ENCODE measurements at places on chromosomes 5 and 9.

GRCh38 chr9:33225319-33226147 is 14.4 kb upstream of the SPINK4 start:
- no peak for DNase-seq

- DNase-seq: no peak
Measured at GRCh38 chr5:1542781-1543180, 19.0 kb upstream of the LPCAT1 start.

GRCh38 chr5:68419637-68420452 is 204.3 kb downstream of the PIK3R1 start:
- DNase-seq: peak; percentile 12

DNA sequence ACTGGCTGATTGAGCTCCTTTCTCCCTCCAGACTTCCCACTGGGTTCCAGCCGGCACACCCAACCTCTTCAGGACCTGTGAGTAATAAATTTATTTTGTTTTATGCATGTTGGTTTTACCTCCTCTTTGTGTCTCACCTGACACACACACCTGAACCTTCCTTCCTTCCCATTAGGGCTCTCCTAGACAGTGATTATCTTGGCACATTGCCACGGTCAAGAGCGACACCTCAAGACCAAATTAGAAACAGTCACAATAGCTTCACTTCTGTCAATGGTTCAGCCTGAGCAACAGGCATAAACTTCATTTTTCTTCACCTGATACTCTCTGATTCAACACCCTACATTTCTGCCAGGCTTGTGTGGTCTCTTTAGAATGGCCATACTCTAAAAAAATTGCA is 296.3 kb upstream of the SMARCA2 start:
- no peak for DNase-seq

GRCh38 chr5:149153193-149153750 is 12.0 kb downstream of the ABLIM3 start:
- DNase-seq: no peak

DNA sequence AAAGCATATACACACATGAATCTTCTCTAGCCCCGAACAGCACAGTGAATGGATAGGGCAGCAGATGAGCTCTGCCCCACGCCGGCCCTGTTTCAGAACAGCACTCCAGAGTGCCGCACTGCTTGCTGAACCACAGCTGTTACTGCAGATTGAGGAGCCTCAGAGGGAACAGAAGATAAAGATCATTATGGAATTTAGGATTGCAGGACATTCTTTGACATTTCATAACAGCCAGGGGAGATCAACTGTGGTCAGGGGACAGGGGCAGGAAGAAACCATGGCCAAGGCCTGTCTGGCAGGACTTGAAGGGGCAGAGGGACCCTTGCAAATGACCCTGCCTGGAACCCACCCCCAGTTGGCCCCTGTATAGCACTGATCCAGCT is 20.6 kb downstream of the IRF1 start:
- DNase-seq: peak; percentile 34

- DNase-seq: no peak
Measured at GRCh38 chr9:130064621-130065020, 10.9 kb downstream of the GPR107 start.

- no peak for DNase-seq
Measured at GRCh38 chr9:2933165-2934095, 89.5 kb upstream of the PUM3 start.

DNA sequence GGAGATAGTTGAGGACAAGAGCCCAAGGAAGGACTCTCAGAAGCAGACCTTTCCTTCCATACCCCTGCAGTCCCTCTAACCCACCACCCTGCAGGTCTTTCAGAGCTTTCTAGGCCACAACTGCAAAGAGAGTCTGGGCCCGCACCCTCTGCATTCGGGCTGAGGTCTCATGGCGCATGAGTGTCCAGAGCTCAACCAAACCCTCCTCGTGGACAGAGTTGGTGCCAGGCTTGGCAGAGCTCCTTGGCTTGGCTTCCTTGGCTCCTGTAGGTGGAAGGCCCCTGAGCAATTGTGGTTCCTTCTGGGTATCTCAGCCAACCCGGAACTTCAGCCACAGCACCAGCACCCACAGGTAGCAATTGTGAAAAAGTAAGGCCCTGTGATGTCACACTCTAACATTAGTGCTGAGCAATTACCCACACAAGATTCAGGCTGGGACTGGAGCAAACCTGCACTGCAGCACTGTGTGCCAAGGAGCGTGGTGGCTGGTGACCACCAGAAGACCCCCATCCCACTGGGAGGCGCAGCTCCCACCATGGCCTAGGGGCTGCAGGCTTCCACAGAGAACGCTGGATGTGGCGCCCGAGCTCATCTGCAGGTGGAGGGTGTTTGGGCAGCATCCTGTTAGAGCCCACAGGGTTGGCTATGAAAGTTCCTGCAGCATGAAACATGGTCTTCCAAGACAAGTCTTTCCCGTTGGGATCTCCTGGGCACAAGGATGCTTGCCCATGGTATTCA is 38.8 kb downstream of the FOXI1 start:
- DNase-seq: no peak

DNA sequence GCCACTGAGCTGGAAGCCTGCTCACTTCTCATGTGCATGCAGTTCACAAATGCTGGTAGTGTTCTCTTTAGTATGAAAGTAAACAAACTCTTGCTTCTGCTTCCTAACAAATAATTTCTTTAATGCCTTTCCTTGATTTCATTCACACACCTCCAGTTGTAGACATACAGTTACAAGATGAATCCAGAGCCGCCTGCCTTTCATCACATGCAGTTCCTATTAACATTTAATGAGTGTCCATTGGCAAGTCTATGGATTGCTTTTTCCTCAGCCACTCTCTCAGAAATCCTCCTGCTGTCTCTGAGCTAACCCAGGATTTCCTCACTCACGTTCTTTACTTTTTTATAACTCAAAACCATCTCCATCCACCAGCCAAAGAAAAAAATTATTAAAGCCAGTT is 408.6 kb downstream of the BNC2 start:
- no peak for DNase-seq

- no peak for DNase-seq
Measured at GRCh38 chr5:135913713-135914626, 18.3 kb upstream of the IL9 start.

- DNase-seq: no peak
Measured at GRCh38 chr5:176501333-176501732, 35.9 kb downstream of the RNF44 start.

GRCh38 chr9:64057553-64057952 is 1227.5 kb downstream of the FOXD4L5 start:
- DNase-seq: no peak

- no peak for DNase-seq
Measured at GRCh38 chr5:179297486-179298180, 47.6 kb downstream of the ADAMTS2 start.

GRCh38 chr5:173628501-173628900 is 12.1 kb upstream of the BOD1 start:
- DNase-seq: no peak

DNA sequence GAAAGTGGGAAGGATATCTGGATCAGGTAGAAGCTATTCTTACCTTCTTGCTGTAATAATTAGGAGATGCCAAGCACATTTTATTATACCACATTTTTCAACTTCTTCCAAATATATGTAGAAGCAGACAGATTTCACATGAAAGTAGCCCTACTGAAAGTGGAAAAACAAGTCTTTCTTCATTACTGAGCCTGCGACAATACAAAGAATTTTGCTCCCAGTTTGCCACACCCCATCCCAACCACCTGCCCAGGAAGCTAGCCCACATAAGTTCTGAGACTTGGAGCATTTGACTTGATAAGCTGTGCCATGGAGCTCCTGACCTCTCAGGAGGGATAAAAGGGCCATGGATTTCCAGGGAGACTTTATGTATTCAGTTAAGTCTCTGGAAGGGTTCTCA is 249.1 kb upstream of the ADCY2 start:
- DNase-seq: no peak

DNA sequence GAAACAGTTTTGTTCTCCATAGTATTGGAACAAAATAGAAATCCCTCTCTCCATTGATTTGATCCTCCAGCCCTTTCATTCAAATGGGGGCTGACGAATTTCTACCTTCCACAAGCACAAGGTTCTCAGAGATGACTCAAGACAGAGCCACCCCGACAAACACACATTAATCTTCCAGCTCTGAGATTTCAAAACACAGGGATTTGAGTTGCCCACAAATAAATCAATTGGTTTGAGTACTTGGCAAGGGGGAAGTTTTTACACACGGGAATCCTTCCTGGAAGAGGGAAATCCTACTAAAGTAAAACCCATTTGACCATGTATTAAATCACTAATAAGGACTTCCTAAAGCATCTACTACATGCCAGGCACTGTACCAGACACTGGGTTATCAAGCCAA is 5.4 kb downstream of the ADRA1B start:
- DNase-seq: no peak

DNA sequence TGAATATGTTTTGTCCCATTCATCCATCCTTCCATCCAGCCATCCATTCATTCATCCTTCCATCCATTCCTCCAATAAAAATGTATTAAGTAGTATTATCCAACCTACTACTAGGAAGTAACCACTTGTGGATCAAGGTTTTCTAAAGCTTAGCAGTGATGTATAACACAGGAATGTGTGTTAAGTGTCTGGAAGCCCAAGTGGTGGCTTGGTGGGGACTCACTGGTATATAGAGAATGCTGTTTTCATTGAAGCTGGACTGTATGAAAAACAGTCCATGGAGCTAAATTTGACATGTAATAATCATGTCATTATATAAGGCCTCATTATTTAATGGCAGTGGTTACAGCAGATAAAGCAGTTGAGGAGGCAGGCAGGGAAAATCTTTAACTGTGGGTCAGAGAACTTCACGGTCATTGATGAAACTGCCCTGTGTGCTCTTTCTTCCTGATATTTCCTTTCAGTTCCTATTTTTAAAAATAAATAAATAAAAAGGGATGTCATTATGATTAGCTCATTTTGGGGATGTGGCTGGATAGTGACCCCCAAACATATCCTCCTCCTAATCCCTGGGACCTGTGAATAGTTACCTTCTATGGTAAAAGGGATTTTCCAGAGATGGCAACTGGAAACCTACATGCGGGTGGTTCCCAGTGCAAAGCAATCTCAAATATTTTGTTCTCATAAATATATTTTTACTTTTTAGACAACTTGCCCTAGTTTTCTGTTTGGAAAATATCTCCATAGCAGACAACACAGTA is 82.3 kb downstream of the DAPK1 start:
- no peak for DNase-seq

DNA sequence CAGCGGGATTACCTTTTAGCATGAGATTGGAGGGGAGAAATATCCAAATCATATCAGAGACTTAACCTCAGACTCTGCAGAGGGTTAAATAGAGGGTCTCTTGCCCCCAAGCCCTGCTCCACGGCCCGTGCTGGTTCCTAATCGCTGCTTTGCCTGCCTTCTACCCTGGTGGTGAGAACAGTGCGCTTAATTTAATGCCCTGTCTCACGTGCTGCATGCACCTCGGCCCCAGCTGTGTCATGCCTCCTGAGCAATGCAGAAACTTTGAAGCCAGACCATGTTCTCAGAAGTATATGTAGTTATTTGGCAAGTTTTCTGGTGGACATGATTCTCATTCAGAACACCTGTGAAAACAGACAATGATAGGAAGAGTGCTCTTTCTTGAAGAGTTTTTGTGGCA is 1.4 kb downstream of the OTULIN start:
- DNase-seq: peak; percentile 32

DNA sequence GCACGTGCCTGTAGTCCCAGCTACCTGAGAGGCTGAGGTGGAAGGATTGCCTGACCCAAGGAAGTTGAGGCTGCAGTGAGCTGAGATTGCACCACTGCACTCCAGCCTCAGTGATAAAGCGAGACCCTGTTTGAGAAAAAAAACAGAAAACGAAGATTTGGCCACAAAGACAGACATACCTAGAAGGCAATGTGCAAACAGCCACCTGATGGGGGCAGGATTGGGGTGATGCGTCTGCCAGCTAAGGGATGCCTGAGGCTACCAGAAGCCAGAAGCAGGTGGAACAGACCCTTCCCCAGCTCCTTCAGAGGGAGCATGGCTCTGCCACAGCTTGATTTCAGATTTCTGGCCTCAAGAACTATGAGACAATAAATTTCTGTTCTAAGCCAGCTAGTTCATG is 2.9 kb downstream of the HIGD2A start:
- no peak for DNase-seq

DNA sequence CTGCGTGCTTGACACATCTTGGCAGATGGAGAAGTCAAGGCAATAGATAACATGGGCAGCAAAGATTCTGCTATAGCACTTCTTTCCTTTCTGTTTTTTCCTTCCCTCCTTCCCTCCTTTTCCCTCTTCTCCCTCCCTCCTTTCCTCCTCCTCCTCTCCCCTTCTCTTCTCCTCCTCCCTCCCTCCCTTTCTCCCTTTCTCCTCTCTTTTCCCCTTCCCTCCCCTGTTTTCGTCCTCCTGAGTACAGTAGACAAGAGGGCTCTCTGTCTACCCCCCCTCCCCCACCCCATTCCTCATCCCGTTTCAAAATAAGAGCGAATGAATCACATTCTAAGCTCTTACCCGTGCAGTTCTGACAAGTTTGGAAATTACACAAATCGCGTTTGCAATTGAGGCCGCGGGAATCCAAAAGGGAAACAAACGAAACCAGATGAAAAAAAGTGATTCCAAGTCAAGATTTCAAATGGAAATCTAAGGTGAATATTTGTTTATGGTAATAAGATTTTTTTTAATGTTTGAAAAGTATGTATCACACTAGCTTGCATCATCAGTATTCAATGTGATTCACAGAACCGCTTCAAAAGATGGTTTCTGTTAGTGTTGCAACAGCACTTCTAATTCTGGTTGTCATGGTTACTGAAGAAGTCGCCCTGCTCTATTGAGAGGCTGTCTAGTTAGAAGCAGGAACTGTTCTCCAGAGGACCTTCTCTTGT is 1.3 kb downstream of the NIM1K start:
- peak; percentile 77 for DNase-seq

GRCh38 chr9:19380826-19381075 is 715 bp upstream of the RPS6 start:
- no peak for DNase-seq

DNA sequence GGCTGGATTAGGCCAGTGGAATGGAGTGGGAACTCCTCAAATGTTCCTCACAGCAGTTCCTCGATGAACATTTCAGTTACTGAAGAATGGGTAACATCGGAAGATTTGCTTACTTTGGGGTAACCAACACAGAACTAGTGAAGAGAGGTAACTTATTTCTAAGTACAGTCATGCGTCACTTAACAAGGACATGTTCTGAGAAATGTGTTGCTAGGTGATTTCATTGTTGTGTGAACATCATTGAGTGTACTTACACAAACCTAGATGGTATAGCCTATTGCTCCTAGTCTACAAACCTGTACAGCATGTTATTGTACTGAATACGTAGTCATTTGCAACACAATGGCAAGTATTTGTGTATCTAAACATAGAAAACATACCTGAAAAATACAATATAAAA is 228.3 kb downstream of the MAST4 start:
- no peak for DNase-seq
